Activated CD4-positive, alpha-beta T cell treated with anti-CD3 and anti-CD28 coated beads for 24 hours (primary cell): ENCODE measurements at places on chromosomes 2 and 18.

GRCh38 chr2:99278793-99279291 is 22.2 kb downstream of the LYG1 start:
- DNase-seq, result no peak

- no peak for DNase-seq
These were observed at the start of gene ATP6V1C2 for GRCh38 chr2:10721396-10722251. ATP6V1C2 (plus strand) TSS chr2:10721630; CDS start chr2:10722850, 1,220 bp downstream.

- DNase-seq, result no peak
These were observed 227.4 kb upstream of the CDH7 start for GRCh38 chr18:65523461-65523860.

DNA sequence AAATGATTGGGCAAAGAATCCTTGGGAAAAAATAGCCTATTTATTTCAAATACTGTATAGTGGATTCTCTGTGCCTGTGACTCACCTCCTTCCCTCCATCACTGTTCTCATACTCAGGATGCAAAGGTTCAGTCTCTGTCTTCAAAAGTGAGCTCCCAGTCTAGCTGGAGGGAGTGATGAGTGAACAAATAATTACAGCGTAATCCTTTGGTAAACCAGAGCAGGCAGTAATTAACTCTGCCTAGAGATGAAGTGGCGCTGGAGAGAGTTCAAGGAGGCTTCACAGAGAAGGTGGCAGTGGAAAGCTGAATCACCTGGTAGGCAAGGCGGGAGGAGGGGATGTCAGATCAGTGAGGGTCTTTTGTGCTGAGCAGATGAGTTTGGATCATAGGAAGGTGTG is 6.5 kb downstream of the DGUOK start:
- DNase-seq, result no peak

DNA sequence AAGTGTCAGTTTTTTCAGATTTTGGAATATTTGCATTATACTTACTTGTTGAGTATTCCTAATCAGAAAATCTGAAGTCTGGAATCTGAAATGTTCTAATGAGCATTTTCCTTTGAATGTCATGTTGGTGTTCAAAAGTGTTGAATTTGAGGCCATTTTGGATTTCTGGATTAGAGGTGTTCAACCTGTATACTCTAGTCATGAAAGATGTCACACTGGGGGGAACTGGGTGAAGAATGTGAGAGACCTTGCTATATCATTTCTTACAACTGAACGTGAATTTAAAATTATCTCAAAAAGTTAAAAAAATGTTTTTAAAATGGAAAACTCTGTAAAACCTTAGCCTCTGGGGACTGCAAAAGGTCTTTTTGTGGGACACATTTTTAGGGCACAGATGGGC is 384.5 kb downstream of the NBAS start:
- DNase-seq, result no peak

DNA sequence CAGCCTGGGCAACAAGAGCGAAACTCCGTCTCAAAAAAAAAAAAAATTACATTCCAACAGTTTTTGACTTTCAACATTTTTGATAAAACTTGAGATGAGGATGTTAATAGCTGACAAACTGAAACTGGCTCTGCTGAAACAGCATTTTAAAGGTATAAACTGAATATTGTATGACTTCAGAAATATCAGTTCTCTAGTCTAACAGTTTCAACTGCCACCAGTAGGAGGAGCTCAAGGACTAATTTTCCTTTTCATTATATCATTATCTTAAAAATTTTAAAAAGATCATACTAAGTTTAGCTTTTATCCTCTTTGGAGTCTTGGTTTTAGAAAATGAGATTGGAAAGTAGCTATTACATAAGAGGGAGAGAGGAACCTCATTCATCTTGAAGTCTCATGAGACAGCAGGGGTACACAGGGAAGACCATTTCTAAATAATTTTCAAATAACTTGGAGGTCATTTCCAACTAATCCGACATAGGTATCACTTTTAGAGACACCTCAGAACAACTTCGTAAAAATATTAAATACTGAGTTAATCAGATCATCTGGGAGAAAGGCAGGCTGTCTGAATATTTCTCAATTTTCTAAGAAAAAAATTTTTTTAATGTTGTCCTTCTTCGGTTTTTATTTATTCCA is 37.6 kb upstream of the MCM6 start:
- DNase-seq, result peak; percentile 52

- no peak for DNase-seq
These were observed 65.1 kb downstream of the USP34 start for GRCh38 chr2:61405813-61406212.

- DNase-seq, result no peak
These were observed 19.4 kb upstream of the MBP start for GRCh38 chr18:77151772-77152520.

GRCh38 chr18:41954827-41955613 is at the start of gene PIK3C3:
PIK3C3 (plus strand) TSS chr18:41955234; CDS start chr18:41955292, 58 bp downstream.
- peak; percentile 95 for DNase-seq

- DNase-seq, result no peak
These were observed 58.0 kb downstream of the LRRFIP1 start for GRCh38 chr2:237685408-237685807.

DNA sequence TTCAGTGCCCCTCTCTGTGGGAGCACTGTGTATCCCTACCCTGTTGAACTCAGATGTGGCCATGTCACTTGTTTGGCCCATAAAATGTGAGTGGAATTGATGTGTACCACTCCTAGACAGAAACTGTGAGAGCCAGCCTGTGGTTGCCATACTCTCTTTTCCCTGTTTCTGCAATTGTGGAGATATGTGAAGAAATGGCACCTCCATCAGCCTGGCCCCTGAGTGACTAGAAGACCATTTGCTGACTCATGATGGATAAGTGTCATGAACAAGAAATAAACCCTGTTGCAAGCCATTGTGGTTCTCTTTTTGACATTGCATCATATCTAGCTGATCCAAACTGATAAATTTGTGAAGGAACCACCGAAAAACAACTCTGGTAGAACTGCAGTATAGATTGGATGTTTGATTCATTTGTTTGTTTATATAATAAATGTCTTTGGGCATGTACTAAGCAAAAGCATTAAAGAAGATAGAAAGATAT is 214.5 kb upstream of the FBXO11 start:
- DNase-seq, result no peak

DNA sequence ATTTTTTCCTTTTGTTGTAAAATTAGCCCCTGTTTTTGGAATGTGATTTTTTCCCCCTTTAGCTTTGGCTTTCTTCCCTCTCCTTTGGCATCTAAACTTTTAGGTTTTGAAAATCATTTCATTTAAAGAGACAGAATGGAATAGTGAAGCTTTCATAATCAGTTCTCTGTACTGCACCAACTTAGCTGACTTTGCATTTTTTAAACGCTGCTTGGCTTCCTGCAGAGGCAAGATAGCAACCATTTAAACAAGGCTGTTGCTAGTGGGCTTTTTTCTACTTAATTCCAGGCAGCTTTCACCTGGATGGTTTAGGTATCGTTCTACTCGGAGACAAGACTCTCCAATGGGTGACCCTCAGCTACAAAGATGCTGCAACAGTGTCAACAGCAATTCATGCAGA is 267.9 kb upstream of the PKDCC start:
- no peak for DNase-seq

DNA sequence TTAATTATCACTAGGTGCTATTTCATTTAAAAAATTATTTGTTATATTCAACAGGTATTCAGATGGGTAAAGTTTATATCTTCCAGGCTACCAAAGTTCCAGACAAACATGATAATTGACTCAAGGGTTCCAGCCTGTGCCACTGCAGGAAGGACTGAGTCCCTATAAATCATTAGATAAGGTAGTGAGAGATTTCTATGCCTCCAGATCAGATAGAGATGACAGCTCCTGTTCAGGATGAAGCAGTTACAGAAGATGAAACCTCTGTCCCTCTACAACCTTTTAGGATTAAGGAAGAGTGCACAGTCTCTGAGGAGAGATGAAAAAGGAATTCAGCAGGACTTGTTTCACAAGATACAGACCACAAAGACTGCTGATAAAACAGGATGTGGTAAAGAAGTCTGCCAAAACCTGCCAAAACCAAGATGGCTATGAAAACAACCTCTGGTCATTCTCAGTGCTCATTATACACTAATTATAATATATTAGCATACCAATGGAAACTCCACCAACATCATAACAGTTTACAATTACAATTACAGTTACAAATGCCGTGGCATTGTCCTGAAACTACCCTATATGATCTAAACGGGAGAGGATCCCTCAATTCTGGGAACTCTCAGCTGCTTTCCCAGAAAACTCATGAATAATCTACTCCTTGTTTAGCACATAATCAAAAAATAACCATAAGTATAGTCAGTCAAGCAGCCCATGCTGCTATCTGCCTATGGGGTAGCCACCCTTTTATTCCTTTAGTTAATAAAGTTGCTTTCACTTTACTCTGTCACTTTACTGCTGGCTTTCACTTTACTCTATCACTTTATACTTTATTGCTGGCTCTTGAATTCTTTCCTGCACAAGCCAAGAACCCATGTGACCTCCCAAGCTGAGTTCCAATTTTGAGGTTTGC is 288.5 kb downstream of the PDE11A start:
- no peak for DNase-seq

- no peak for DNase-seq
These were observed 322.9 kb downstream of the GALR1 start for GRCh38 chr18:77572537-77572936.

DNA sequence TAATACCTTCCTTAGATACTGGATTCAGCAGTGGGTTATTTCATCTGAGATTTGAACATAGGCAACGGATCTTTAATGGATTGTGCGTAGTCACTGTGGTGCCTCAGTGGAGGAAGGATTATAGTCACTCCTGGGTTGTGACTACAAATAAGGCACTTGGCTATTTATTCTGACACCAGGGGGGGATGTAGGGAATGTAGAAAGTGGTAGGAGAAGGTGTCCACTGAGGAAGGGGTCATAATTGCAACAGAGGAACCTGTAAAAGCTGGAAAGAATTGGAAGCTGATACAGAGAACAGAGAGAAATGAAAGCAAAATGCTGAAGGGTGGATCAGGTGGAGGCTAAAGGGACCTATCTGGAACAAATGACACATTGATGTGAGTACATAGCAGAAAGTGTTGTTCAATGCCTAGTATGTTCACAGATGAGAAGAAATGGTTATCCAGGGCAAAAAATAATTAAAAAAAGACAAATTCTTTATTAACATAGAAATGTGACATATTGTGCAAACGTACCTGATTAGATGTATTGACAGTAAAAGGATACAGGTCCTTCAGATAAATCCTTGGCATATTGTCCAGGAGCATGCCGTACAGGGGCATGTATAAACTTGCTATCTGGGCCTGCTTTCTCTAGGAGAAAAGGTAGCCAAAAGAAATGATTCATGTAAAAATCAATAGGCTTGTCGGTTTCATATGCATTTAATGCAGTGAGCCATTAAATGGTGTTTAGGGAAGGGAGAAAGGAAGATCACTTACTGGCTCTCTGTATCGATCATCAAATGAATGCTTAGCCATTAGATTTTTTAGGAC is 91.2 kb upstream of the CCDC195 start:
- DNase-seq, result no peak

- no peak for DNase-seq
These were observed 42.3 kb upstream of the RMND5A start for GRCh38 chr2:86677816-86678215.

DNA sequence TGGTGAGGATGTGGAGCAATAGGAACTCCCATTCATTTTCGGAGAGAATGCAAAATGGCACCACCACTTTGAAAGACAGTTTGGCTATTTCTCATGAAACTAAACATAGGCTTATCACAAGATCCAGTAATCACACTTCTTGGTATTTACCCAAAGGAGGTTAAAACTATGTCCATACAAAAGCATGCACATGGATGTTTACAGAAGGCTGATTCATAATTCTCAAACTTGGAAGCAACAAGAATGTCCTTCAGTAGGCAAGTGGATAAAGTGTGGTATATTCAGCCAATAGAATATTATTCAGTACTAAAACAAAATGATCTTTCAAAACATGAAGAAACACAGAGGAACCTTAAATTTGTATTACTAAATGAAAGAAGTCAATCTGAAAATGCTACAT is 440.6 kb downstream of the FBXO15 start:
- DNase-seq, result no peak

DNA sequence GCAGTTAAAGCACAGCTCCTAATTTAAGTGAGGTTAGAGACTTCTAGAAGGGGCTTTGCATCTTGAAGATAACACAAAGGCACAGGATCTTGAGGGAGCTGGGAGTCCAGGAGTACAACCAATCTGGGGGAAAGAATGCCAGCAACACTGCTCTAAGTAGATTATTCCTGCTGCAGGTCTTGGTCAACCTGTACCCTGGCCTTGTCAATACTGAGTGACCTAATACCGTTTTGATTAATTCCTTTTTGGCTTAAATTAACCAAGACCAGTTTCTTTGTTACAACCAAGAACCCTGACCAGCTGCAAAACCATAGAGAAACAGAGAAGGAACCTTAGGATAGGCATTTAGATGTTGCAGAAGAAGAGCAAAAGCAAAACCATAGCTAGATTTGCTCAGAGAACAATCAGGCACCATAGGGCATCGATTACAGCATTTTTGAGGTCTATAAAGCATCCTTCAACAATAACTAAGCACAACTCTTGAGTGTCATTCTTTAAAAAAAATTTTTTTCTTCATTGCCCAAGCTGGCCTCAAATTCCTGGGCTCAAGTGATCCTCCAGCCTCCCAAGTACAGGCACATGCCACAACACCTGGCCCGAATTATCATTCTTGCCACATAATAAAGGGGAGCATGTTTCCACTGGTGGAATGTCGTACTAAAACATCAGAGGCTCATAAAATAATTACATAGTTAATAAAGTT is 6.3 kb downstream of the STARD7 start:
- DNase-seq, result no peak

DNA sequence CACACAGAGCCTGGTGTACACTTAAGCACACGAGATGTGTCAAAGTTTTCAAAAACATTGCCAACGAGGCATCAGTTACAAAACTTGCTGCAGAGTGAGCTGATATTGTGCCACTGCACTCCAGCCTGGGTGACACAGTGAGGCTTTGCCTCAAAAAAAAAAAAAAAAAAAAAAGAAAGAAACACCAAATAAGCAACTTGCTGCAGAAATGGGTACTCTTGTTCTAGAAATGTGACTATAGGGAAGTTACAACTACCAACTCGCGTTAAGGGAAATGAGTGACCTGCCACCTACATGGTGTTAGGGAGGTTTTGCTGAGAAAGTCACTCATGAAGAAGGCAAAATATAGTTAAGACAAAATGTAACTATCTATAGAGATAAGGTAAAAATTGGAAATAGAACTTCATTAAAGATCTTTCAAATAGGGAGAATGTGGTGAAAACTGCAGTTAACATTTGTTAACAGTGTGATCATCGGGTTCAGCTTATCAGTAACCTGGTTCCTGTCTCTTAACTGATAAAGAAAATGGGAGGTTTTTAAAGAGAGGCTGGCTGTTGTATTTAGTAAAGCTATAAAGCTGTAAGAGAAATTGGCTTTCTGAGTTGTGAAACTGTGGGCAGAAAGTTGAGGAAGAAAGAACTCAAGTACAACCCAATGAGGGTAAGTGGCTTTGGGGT is at the start of gene IL1RL1:
Gene IL1RL1, plus strand, starts transcription at position 600 of the 677 bp plus-strand sequence. CDS start 26,702 bp downstream, outside the sequence.
- DNase-seq, result no peak

DNA sequence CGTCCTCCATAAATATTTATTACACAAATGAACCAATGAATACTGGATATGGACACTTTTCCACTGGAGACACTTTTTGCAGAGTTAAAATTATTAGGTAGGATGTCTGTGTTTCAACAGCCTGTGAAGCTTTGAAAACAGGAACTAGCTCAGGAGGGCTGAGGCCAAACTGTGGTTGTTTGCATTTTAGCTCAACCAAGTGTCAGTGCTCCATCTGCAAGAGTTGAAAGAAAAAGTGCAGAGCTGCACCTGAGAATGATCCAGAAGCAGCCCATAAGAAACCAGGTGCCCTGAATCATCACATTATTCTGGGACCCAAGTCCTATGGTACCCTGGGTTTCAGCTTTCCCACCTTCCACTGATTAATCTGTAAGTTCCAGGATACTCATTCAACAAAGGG is 180.4 kb downstream of the TRIB2 start:
- no peak for DNase-seq
